ENCODE measurements at places on chromosomes 2 and 18.

DNA sequence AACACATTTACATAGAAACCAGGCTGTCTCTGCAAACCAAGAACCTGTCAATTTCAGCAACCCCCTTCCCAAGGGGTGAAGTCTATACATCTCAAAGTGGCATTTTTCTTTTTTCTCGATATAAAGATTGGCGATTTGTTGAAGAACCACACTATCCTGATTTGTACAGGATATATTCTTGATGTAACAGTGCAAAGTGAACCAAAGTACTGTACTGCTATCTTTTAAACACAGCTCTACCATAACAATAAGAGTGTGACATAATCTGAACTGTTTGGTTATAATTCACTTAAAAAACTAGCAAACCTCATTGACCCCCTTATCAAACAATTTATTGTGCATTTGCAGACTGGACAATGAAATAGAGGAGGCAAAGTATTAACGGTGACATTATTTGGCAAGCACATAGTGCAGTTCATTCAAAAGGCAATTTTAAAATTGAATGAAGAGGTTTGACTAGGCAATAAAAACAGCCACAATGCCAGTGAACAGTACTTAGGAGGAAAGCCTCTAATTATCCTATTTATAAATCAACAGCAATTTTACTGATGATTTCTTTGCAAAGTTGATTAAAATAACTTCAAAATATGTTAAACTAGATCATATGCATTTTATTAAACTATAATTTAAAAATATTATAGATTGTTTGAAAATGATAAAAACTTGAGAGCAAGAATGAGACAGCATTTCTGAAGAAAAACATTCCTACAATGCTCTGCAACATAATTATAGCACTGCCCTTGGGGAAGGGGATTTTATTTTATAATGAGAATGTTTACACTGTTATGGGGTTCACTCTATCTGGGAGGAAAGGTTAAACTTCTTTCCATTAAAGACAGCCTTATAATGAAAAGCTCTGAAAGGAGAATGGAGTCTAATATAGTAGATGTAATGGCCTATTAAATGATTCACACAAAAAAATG, 440.9 kb downstream of the ZEB2 start:
- DNase-seq = no peak

DNA sequence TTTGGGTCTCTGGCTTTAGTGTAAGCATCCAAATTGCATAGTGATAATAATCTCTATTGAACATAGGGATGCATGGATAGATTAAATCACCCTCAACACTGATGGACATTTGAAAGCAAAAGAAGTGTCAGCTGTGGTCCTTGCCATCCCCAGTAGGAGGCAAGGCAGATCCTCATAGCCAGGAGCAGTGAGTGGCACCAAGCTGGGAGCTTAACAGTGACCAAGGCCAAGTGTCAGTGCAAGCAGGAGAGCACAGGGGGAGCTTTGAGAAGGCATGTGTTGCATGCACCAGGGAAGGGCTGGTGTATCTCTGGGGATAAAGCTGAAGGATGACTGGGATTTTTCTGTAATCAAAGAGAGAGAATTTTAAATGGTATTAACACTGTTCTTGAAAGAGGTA, 14.7 kb downstream of the SLC14A1 start:
- DNase-seq = no peak

GRCh38 chr2:216188956-216189355, 79.8 kb downstream of the XRCC5 start:
- no peak for DNase-seq

DNA sequence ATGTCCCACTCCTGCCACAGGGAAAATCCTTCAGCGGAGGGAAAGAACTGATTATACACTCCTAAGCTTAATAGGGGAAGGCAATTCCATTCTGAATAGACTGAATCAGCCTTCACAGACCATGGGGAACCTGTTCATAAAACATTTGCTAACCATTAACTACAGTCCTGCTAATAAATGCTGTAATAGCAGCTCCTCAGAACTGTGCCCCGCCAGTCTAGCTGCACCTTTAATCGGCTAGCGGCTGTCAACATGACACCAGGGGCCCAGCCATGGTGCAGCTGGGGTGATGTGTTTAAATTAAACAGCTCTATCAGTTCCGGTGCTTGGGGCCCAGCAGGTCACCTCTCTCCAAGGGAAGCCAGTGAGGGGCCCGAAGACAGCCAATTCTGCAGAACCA, 77.8 kb downstream of the GALNT14 start:
- DNase-seq = no peak

- no peak for DNase-seq
These were observed 86.0 kb downstream of the RAPGEF4 start for GRCh38 chr2:172821370-172822338.

DNA sequence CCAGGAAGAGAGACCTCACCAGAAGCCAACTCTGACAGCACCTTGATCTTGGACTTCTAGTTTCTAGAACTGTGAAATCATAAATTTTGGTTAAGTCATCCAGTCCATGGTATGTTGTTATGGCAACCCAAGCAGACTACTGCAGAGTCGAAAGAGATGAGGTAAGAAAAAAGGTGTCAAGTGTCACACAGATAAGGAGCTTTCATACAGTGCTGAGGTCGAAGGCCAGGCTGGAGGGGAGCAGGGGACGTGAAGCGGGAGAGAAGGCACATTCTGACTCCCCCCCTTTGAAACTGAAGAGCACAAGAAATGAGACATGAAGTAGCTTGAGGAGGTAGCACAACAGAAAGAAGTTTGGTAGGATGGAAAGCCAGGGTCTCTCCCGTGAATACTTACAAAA, 110.4 kb downstream of the ALK start:
- no peak for DNase-seq

- DNase-seq = peak; percentile 38
These were observed 34.2 kb downstream of the CHRNA1 start for GRCh38 chr2:174729797-174730697.

DNA sequence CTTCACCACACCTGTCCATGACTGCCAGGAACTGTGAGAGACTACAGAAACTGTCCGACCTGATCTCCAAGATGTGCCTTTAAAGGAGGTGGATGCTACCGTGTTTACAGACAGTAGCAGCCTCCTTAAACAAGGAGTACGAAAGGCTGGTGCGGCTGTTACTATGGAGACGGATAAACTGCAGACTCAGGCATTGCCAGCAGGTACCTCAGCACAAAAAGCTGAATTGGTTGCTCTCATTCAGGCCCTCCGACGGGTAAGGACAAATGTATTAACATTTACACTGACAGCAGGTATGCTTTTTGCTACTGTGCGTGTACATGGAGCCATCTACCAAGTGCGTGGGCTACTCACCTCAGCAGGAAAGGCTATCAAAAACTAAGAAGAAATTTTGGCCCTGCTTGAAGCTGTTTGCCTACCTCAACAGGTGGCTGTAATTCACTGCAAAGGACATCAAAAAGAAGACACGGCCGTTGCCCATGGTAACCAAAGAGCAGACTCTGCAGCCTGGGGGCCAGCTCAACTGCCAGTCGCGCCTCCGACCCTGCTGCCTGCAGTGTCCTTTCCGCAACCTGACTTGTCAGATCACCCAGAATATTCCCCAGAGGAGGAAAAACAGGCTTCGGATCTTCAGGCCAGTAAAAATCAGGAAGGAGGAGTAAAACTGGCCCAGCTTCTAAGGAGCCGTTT, 30.9 kb downstream of the SKA1 start:
- no peak for DNase-seq

DNA sequence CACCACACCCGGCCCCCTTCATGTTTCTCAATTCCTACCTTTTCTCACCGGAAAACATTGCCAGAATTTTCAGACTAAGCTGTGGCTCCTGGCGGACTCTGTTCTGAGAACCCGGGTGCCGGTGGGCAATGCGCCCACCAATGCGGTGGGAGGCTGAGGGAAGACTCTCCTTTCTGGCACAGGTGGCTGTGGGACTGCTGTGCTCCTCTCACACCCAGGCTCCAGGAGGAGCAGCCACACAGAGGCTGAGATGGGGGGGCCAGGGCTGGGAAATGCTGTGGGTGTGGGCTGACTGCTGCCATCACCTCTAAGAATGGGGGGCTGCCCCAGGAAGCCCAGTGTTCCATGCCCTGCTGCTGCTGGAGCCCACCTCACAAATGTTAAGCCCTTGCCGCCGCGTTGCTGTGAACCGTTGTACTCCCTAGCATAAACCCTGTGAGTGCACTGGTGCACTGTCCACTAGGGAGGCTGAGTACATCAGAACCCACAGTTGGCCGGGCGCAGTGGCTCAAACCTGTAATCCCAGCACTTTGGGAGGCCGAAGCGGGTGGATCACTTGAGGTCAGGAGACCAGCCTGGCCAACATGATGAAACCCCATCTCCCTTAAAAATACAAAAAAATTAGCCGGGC, 152.6 kb downstream of the LDLRAD4 start:
- DNase-seq = no peak

DNA sequence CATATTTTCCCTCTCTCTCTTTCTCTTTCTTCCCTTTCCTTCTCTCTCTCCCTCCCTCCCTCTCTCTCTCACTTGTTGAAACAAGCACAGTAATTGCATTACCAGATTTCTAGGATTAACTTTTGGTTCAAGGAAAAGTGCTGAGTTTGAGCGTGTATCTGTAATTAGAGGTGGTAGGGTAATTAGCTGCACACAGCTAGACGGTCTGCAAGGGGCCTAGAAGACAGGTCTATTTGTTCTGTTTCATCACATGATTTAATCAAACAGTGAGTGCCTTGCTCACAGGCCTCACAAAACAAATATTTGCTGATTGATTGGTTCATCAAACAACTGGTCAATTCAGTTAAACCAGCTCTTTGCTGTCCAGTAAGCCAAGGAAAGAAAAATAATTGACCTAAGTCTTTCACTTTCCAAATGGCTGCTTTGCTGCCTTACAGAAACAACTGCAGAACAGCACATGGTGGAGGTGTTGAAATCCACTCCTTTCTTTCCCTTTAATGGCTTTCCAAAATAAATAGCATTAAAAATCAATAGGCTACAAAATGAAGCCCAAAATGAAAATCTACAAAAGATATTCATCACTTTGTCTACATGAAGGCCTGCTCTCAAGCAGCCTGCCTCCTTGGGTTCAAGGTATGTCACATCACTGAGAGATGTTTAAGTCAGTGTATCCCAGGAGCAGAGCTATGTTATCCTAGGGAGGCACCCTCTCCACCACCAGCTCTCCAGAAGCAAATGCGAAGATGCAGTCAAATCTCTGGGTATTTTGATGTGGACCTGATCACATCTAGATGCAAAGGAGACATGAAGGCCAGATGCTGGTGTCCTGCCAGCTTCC, 264.4 kb upstream of the SIX2 start:
- DNase-seq = no peak

DNA sequence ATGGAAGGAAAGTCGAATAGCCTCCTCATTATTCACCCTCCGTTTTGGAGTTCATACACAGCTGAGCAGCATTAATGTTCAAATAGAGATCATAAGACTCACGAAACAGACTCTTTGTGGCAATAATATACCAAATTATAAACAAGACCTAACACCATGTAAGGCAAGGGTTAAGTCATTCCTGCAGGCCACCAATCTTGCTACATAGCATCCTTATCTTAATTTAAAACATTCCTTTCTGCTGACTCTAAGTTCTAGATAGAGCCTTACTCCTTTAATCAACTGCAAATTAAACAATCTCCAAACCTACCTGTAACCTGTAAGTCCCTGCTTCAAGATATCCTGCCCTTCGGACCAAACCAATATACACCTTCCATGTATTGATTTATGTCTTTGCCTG, 178.0 kb downstream of the PDE11A start:
- no peak for DNase-seq

DNA sequence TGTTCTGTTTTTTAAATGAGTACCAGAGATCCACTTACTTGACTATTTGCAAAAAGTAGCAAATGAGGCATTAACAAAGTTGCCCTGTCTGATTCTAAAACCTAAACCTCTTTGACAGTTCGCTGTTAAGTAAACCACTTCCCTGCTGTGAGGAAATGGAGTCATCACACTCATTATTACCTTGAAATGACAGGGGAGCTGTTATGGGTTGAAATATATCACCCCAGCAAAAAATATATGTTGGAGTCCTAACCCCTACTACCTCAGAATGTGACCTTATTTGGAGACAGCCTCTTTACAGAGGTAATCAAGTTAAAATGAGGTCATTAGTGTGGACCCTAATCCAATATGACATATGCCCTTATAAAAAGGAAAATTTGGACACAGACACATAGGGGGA, 36.1 kb downstream of the DHRS9 start:
- DNase-seq = no peak

DNA sequence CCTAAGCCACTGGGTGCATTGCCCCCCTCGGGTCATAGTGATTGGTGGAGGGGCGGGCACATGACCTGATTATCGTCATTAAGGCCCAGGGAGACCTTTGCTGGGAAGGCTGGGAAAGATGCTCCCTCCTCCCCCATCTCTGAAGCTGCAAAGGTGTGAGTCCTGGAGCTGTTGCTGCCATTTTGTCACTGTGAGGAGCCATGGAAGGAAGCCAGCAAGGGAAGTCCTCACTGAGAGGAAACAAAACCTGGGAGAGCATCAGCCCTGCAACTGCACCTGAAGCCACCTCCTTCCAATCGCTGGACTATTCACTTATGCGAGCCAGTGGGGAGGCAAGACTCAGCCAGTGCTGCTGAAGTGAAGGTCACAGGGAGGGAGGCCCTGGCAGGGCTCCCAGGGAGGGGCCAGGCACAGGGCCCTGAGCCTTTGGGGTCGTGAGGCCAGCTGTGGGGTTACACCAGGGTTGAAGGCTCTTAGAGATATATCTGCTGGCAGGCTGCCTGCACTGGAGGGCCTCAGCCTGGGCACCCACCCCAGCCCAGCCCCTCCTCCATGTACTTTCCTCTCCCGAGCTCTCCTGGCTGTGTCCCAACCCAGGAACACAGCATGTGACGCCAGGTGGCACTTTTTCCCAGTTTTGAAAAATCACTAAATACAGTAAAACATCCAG, 10.7 kb upstream of the FAHD2A start:
- no peak for DNase-seq

GRCh38 chr2:240430595-240430994, 4.9 kb upstream of the GPC1 start:
- peak; percentile 17 for DNase-seq

DNA sequence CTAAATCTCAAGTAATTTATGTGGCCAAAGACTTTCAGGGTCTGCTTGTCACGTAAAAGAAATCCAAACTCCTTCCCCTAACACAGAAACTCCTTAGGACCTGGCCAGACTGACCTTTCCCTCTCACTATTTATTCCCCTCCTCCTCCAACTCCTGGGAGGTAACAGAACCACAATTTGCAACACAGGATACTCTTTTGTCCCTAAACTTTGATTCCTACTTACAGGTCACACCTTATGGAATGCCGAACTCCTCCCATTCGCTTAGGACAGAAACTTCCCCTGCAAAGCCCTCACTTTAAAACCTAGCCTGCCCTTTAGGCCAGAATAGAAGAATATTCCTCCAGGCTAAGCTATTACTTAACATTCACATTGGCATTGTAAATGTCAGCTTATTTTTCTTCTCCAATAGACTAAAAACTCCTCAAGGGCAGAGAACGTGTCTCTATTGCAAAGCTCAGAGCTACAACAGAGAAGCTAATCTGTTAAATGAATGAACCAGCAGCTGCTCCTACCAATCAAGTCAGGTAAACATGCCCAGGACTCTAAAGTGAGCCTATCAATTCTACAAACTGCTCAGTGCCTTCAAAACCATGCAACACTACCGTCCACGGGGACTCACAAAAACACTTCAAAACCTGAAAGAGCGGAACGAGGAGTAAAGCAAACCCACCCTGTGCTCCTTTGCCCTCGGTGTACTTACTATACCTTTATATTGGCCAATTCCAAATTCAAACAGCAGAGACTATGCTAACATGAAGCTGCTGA, 6.1 kb downstream of the INO80D start:
- DNase-seq = no peak

GRCh38 chr2:61100801-61101200, 35.1 kb downstream of the SANBR start:
- DNase-seq = no peak
